Left lobe of liver (tissue), 2 donors: ENCODE measurements at places on chromosomes 11 and 22.
A peak's percentile ranks its signal among the peaks of the same experiment; 100 is the strongest.

GRCh38 chr22:40019100-40019499 is 24.3 kb downstream of the FAM83F start:
- no peak for DNase-seq

DNA sequence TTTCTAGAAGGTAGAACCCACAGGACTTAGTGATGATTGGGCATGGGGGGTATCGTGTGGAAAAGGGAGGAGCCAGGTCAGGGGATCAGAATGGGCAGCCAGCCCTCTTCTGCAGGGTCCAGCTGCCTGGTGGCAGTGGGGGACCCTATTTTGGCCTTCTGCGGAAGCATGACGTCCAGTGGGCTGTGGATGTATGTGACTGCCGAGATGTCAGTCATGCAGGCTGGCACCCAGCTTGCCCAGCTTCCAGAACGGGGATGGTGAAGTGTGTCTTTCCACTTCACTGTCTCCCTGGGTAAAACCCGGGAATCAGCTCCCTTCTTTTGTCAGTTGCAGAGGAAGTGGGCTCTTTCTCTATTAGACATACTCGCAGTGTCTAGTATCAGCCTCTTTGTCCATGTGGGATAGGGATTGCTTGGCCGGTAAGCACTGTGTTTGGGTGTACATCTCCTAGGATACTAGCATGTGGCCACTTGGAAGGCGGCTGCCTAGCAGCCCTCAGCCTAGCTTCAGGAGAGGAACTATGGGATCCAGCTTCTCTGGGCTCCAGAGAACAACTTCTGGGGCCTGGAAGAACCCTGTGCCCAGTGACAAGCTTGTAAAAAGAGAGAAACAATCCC is 51.4 kb downstream of the GRIK4 start:
- DNase-seq, result no peak

GRCh38 chr22:44952863-44953746 is 56.7 kb downstream of the PHF21B start:
- DNase-seq, result no peak

DNA sequence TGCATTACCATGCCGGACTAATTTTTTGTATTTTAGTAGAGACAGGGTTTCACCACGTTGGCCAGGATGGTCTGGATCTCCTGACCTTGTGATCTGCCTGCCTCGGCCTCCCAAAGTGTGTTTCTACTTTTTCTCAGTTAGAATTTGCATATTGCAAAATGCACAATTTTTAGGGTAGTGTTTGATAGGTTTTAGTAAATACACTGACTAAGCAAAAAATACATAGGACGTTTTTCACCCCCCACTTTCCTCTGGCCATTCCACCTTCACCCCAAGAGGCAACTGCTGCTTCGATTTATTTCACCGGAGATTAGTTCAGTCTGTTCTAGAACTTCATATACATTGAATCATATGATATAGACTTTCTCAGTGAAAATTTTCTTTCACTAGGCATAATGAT is 1269.1 kb downstream of the TBC1D22A start:
- DNase-seq, result no peak

- DNase-seq, result no peak
These were observed 165.1 kb upstream of the NCAM1 start for GRCh38 chr11:112795911-112796649.

DNA sequence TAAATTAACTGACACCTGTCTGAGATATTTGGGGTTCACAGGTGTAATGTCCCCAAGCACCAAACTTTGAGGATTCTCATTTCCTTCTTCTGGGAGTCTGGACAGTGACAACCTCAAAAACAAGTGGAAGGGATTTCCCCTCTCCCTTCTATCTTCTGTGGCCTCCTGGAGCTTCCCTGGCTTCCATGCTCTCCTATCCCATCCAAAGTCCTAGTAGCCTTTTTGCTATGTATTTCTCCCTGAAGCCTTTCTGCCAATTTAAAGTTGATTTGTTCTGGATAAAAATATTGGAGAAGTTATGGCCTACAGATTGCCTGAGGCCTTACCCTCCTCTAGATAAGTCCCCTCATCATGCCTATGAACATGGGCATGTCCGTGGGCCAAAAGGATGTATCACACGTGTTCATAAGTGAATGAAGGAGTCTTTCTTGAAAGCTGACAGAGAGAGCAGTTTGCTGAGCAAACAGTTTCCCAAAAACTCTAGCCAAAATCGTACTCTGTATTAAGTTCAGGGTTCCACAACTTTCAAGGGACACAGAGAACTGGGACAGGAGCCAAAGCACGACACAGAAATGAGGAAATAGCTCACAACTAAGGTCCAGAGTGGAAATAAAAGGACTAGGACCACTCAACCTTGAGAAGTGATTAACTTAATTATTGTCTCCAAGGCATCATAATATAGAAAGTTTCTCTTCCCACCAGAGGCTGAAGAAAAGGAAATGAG is 6.7 kb downstream of the HEPACAM start:
- DNase-seq, result peak; percentile 83

DNA sequence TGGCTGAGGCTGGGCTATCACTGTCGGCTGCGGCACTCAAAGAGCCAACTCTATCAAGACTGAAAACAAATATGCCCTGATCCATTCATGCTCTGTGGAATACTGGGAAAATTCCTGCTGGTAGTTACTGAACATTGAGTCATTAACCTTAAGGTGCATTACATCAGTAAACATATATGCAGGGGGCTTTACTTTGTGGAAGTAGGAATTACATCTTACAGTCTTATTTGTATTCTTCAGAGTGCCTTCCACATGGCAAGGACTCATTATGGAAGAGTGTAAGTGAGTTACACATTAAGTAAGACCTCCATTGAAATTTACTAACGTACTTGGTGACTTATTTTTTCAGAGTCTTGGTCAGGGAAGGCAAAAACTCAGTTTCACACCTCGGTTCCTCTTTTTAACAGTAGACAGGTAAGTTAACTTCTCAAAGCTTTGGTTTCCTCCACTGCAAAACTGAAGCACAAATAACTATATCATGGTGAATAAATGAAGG is 4.5 kb downstream of the OR5B21 start:
- no peak for DNase-seq

- no peak for DNase-seq
These were observed 10.0 kb downstream of the RRP7A start for GRCh38 chr22:42509548-42509947.
